PC-9 (cell line): ENCODE measurements at places on chromosomes 5 and 9. TPM values are rescaled to one million over a fixed set of nuclear protein-coding genes. Genes with fewer than 3 reads are reported as not detected.

- DNase-seq, result no peak
Measured at GRCh38 chr9:5191985-5192384, 6.5 kb upstream of the INSL6 start.

DNA sequence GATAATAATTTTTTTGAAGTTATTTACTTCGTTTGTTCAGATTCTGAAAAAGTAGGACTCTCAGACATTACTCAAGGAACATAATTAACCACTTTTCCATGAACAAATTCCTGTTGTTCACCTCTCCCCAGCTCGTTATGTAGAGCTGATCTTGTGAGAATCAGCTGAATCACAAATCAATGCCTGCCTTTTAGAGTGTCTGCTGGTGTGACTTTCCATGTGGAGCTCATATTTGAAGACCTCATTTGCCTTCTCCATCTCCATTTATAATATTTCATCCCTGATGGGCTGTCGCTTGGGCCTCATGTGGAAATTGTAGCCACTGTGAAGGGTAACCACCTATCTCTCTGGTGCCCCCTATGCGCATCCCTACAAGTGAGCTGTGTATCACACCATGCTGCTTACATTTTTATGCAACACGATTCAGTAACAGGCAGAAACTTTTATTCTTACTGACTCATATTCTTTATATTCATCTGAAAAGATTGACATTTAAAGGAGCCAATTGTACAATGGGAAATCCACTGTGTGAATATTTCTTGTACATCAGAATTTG, 111.3 kb downstream of the STK32A start:
- DNase-seq, result no peak

DNA sequence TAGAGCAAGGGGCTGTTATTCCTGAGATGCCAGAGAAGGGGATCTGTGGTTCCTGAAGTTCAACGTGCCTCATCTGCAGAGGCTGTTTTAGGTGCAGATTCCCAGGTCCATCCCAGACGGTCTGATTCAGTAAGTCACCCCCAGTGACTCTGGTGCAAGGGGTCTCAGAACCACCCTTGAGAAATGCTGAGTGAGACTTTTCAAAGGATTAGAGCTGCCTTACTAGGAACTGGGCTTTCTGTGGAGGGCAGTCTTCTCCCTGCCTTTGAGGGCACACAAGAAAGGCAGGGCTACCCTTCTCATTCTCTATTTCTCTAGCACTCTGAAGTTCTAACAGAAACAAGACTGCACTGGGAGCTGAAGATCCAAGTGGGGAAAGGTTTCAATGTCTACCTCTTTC, 66.5 kb downstream of the FAM114A2 start:
- DNase-seq, result no peak

- no peak for DNase-seq
Measured at GRCh38 chr5:134383980-134384697, 12.8 kb downstream of the UBE2B start.

GRCh38 chr9:95670122-95670521, 153.4 kb upstream of the PTCH1 start:
- no peak for DNase-seq

GRCh38 chr5:41840251-41840650, 30.0 kb downstream of the OXCT1 start:
- DNase-seq, result no peak

GRCh38 chr5:98630621-98631020, 142.8 kb upstream of the RGMB start:
- DNase-seq, result no peak

Gene DMRT3
- not detected in 2 replicates for total RNA-seq
